ENCODE measurements at places on chromosomes 7 and 10.

DNA sequence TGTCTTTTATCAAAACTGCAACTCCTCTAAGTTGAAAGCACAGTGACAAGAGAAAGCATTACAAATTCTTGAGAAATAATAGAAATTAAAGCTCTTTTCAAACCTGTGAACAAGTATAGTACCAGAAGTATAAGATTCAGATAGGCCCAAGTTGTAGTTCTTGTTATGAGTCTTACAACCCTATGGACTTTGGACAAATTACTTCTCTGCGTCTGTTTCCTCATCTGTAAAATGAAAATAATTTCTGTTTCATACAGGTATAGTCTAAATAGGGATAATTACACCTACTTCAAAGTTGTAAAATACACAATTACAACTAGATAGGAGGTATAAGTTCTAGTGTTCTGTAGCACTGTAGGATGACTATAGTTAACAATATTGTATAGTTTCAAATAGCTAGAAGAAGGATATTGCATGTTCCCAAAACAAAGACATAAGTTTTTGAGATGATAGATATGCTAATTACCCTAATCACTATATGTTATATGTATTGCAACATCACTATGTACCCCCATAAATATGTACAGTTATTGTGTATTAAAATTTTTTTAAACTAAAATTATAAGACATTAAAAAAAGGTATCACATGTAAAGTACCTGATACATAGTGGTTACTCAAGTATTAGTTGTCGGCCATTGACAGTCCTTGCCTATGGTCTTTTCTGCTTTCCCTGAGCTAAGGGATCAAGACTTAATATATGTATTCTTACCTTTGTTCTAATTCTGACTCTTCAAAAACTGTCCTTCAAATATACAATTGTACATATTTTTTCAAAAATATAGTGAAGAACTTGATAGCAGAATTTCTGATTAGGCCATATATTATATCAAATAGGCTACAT is 1.8 kb upstream of the WASL start:
- DNase-seq: no peak

- no peak for DNase-seq
Observed at GRCh38 chr10:66892871-66893270, 33.0 kb upstream of the LRRTM3 start.

DNA sequence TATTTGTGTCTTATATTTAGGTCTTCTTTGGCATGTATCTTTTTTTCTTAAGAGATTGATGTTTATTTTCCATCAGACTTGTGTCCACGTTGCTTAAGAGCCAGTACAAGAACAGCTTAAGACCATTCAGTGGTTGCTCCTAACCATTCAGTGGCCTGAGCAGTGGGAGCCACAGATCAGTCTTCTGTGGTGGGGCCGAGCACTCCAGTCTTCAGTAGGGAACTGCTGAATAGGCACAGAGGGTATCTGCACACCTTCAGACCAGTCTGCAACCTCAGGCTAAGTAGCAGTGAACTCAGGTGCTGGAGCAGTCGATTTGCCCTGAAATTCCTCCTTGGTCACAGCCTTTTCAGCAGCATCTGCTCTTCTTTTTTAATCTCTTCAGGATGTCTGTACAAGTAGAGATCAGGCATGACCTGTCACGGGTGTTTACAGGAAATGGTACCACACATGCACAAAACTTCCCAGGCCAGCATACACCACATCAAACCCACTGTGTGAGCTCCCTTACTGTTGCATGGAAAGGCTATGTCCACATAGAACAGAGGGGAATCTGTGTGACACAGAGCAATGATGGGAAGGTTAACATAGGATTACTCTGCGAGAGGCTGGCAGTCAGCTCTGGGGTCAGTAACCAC is 51.5 kb downstream of the FAM107B start:
- DNase-seq: no peak

- DNase-seq: no peak
Observed at GRCh38 chr10:5544216-5544805, 19.6 kb downstream of the CALML3 start.

GRCh38 chr7:157384301-157384700 is 47.5 kb downstream of the DNAJB6 start:
- no peak for DNase-seq

GRCh38 chr10:113073549-113074189 is 123.6 kb downstream of the TCF7L2 start:
- peak; percentile 77 for DNase-seq

- DNase-seq: peak; percentile 24
Observed at GRCh38 chr7:38105874-38106483, 72.1 kb upstream of the STARD3NL start.

DNA sequence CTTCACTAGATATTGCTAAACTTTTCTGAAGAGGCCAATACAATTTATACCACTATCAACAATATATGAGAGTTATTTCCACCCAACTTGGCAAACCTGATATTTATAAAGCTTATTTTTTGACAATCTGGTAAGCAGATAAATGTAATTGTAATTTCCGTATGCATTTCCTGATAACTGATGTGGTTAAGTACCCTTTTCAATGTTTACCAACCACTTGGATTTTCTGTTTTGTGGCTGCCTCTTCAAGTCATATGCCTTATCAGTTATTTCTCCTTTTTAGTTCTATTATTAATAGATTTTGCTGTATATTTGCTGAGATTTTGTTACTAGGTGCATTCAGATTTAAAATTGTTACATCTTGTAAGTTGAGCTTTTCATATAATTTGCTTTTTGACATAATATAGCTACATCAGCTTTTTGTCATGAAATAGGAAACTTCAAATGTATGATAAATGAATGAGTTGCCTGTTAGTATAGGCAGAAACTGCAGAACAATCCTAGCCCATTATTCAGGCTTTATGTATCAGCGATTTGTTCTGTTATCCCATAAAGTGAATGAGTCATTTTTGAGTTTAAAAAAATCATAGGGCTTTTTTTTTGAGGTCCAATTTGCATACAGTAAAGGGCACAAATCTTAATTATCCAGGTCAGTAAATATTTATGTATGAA is 11.5 kb downstream of the SGPL1 start:
- no peak for DNase-seq

DNA sequence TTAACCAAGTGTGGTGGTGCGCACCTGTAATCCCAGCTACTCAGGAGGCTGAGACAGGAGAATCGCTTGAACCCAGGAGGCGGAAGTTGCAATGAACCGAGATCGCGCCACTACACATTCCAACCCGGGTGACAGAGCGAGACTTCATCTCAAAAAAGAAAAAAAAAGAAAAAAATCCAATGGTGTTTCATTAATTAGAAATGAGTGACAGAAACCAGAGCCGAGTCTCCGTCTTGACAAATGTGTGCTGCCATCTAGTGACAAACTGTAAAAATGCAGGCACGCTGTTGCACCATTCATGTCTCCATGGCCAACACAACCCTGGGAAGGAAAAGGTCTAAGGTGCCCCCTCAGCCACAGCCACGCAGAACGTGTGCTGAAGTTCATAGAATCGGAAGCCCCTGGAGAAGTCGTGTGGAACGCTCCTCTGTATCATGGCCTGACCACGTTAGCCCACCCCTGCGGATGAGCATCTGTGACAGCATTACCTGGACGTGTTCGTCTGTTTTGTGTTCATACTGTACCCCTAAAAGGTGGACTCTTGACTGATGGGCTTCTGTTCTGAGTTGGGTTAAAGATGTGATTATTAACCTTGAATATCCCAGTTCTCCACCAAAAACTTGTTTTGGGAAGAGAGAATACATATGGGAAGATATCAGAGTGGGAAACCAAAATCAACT is 94.9 kb downstream of the LYZL2 start:
- peak; percentile 66 for DNase-seq

DNA sequence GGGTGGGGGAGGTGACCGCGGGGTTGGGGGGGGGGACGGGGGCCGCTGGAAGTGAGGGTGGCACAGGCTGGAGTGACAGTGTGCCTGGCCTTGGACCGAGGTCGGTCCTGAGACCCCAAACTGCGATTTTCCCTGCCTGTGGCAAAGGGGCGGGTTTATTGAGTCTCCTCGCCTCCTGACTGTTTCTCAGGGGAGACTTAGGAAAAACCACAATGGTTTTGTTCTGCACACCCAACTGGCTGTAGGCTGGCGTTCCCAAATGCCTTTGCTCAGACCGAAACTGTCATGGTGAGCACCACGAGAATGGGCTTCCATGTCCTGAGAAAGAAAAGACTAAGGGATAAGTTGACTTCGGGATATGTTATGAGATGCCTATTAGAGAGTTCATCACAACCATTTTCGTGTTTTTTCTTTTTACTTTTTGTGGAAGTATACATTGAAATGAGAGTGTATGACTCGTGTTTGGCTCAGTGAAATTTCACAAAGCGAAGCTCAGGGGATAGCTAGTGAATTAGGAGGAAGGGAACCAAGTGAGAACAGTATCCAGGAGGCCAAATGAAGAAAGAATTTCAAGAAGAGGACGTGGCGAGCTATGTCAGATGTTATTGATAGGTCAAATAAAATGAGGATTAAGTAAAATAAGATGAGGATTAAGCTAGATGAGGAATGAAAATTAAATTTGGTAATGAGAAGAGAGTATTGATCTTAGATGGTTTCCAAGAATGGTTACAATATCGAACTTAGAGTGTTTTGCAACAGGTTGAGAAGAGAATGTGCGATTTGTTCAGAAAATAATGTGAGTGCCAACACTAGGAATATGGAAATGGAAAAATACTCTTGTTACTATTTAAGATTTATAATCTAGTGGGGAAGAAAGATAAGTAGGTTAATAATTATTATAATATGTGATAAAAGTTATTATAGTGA is 918 bp downstream of the NET1 start:
- no peak for DNase-seq

DNA sequence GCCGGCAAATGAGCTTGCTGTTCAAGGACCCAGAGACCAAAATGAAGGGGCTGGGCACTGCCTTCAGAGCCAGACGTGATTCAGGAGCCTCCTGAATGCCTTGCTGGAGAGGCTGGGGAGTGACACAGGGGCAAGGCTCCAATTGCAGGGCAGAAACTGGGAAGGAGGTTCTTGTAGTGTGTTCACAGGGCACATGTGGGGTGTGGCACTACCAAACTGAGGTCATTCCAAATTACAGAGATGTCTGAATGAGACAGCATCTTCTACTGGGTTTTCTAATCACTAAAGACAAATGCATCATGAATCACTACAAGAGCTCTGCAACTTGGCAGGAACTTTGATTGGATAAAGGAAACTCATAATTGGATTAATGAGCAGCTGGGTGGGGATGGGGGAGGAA is 17.8 kb downstream of the CRTAC1 start:
- DNase-seq: no peak

DNA sequence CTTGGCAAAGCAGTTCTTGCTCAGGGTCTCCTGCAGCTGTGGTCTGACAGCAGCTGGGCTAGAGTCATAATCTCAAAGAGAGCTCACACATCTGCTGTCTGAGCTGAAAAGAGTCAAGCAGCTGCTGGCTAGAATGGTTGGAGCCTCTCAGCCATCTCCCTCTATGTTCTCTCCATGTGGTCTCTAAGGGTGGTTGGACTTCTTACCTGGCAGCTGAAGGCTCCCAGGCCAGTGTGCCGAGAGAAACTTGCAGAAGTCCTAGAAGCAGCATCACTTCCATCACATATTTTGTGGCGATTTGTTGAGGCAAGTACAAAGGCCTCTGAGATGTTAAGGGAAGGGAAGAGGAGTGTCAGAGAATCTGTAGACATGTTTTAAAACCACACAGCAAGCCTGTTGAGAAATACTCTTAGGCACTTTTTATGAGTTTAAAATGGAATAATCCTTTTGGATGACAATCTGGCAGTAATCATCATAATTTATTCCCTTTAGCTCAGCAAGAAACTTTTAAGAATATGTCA is 93.2 kb downstream of the REEP3 start:
- DNase-seq: peak; percentile 77

DNA sequence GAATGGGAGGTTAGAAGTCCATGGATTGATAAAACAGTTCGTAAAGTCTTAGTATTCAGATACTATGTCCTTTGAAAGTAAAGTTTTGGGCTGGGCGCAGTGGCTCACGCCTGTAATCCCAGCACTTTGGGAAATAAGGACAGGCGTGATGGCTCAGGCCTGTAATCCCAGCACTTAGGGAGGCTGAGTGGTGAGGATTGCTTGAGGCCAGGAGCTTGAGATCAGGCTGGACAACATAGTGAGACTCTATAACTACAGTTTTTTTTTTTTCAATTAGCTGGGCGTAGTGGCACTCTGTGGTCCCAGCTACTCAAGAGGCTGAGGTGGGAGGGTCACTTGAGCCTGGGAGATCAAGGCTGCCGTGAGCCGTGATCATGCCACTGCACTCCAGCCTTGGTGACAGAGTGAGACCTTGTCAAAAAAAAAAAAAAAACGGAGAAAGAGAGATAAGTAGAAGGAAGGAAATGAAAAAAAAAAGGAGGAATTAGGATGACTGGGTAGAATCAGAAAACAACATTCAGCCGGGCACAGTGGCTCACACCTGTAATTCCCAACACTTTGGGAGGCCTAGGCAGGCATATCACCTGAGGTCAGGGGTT is 25.7 kb upstream of the AGFG2 start:
- DNase-seq: no peak

GRCh38 chr7:90242369-90243168 is 2.4 kb upstream of the CFAP69 start:
- DNase-seq: no peak

DNA sequence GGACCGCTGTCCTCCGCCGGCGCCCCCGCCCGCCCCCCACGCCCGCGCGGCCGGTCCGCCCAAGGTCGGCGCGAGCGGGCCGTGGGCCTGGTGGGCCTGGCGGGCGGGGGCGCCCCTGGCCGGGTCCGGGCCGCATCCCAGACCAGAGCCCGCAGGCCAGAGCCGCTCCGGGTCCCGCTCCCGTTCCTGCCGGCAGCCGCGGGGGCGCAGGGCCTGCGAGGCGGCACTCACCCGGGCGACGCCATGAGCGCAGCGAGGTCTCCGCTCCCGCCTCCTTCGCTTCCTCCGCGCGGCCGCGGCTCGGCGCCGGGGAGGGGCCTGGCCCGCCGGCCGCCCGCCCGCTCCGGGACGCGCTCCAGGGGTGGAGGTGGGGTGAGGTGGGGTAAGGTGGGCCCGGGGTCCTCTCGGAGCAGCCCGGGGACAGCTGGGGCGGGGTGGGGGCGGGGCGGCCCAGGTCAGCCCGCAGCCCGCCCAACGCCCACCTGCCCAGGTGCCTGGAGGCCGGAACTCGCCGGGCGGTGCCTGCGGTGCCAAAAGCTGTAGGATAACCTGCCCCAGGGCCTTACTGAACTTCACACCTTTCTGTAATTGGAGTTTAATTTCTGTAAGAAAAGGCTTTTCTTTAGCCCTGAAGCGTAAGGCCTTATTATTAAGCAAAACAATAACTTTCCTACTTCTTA is at the start of gene URGCP:
Gene URGCP (minus strand): TSS at position 266 of the 680 bp plus-strand sequence. CDS start 21 bp downstream, at position 245.
- DNase-seq: peak; percentile 59

- no peak for DNase-seq
Observed at GRCh38 chr10:86712317-86712707, 44.0 kb downstream of the LDB3 start.

- no peak for DNase-seq
Observed at GRCh38 chr7:105617280-105618015, 36.2 kb upstream of the EFCAB10 start.

GRCh38 chr10:122348935-122349361 is 25.6 kb upstream of the PLEKHA1 start:
- DNase-seq: no peak

GRCh38 chr7:68432585-68432984 is 1165.7 kb upstream of the AUTS2 start:
- no peak for DNase-seq
